ENCODE measurements at places on chromosomes 7 and 10. TPM values are rescaled to one million over a fixed set of nuclear protein-coding genes. Genes with fewer than 3 reads are reported as not detected.
A peak's percentile ranks its signal among the peaks of the same experiment; 100 is the strongest.

DNA sequence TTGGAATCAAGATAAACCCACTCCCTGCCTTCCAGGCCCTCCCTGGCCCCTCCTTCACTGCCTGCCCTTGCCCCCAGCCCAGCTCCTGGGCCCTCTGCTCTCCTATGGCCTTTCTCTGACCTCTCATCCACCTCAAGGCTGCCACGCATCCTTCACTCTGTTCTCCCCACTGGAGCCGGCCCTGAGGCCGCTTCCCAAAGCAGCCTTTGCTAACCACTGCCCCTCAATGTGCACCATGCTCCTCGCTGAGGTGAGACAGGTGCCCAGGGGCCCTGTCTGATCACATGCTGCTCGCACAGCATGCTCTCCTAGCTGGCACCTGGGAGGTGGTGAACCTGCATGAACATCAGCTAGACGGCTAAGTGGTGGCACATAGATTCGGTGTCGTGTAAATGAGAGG, 138.5 kb upstream of the RET start:
- DNase-seq, result no peak

FAM25G gene
- total RNA-seq, result not detected

- no peak for DNase-seq
Observed at GRCh38 chr10:88933564-88933963, 19.0 kb downstream of the ACTA2 start.

DKK1 gene
- 0.59 TPM for total RNA-seq

ZNF365 gene
- not detected for total RNA-seq

CDK14 gene
- 16.5 TPM for total RNA-seq

FAM237B gene
- total RNA-seq, result not detected

SHLD2 gene
- 61.6 TPM for total RNA-seq

CDK13 gene
- 113 TPM for total RNA-seq

RET gene
- total RNA-seq, result 1.8 TPM

DNA sequence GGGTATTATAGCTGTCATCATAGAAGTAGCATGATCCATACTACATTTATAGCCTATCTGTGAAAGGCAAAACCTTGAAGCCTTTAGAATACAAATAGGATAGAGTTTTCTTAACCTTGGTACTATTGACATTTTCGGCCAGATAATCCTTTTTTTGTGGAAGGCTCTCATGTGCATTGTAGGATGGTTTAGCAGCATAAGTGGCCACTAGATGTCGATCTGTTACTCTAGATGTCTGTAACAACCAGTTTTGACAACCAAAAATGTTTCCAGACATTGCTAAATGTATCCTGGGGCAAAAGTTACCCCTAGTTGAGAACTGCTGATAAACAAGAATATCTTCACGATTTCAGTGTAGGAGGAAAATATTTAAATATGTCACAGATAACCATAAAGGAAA, 319.4 kb upstream of the GALNT17 start:
- no peak for DNase-seq

NPSR1 gene
- not detected for total RNA-seq

COL13A1 gene
- 13.9 TPM for total RNA-seq

DNA sequence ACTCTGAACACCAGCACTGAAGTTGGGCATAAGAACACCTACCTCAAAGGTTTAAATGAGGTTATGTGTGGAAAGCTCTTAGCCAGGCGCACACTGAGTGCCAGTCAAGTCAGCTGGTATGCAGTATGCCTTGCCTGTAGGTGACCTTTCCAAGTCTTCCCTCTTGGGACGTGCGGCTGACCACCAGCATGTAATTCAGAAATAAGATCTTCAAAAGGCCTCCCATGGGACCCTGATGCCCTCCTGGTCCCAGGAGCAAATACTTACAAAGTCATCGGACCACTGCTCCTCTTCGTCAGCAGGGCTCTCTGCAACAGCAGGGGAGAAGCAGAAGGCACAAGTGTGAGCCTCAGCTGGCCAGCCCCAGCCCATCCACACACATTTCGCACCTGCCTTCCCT, 40.8 kb downstream of the BLNK start:
- DNase-seq, result no peak

GRCh38 chr7:5596046-5596895, 172.6 kb upstream of the TNRC18 start:
- DNase-seq, result peak; percentile 90

DNA sequence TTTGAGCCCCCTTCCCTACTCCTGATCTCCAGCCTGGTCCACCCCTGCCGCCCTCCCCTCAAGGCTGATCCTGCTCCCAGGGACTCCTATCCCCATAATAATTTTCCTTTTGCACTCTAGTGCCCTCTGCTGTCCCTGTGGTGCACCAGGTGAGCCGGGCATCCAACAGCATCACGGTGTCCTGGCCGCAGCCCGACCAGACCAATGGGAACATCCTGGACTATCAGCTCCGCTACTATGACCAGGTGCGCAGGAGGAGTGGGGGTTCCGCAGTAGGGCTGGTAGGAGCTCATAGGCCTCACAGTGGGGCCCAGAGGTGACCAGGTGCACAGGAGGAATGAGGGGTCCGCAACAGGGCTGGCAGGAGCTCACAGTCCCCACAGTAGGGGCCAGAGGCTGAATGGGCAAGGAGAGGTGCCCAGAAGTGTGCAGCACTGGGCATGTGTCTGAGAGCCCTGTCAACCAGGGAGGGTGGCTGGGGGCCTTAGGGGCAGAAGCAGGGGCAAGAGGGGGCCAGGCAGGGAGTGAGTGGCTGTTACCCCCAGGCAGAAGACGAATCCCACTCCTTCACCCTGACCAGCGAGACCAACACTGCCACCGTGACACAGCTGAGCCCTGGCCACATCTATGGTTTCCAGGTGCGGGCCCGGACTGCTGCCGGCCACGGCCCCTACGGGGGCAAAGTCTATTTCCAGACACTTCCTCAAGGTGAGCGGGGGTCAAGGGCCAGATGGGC, 11.7 kb downstream of the EPHB6 start:
- DNase-seq, result no peak

GRCh38 chr10:30580676-30581075, 48.9 kb downstream of the LYZL2 start:
- no peak for DNase-seq

GRCh38 chr10:124144536-124144935, 51.1 kb upstream of the CHST15 start:
- DNase-seq, result no peak

GRCh38 chr7:130114776-130115175, 44.4 kb downstream of the KLHDC10 start:
- no peak for DNase-seq

DNA sequence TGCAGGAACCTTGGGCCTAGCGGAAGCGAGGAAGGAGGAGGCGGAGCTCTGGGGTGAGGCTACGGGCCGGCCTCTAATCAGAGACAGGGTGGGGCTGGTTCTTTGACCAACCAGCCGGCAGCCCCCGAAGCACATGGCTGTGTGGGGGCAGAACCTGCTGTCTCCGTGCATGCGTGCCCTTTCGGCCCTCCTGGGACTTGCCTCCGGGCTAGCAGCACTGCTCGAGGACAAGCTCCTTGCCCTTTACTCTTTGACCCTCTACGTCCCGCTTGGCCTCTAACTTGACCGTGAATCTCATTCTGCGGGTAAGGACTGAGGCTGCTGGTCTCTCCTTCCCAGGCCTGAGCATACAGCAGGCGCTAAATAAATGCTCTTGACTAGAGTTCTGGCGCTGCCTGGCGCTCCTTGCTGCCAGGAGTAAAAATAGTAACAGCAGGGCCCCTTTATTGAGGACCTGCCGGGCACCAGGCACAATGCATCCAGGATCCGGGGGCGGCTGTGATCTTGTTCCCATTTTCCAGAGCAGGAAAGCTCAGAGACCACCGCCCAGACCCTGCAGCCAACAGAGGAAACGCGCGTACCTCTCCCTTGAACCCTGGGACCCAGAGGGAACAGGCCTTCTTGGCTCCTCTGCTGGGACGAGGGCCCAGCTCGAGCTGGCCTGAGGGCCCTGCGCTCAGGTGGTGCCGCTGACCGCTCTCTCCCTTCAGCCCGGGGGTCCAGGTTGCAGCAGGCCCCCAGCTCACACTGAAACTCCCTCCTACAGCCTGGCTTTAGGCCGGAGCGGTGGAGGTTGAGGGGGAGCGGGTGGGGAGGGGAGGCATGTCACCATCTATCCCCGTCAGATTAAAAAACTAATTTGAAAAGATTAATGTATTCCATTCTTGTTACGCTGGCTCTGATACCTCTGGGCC, 2.7 kb upstream of the COMTD1 start:
- peak; percentile 60 for DNase-seq

DNA sequence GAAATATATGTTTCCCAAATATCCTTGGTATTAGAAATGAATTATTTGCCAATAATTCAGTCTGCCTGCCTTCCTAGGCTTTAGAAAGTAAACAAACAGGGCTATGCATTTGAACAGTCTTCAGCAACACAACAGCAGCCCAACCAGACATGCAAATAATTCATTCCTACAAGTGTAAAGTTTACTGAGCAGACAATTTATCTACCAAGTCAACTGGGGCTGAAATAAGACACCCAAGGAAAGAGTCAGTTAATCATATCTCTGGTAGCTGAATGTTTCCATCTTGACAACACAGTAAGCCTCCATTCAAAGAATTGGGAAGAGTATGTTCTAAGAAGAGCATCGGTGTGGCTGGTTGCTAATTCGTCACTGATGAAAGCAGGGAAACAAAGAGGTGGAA, 38.4 kb downstream of the AIFM2 start:
- no peak for DNase-seq

DNA sequence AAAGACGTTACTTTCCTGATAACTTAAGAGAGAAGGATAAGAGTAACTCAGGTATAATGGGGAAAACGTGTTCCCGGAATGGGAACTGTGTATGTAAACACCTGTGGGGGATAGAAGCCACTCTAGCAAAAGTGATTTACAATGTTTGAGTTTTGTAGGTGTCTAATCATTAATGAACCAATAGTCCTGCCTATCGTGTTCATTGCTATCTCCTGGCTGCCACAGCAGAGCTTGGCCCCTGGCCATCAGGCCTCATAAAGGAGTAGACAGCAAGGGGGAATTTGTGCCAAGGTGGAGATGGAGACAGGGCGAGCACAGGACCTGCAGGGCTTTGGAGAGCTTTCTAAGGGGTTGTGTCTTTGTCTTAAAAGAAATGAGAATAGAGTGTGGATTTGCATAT, 102.1 kb downstream of the GAD2 start:
- no peak for DNase-seq

- no peak for DNase-seq
Observed at GRCh38 chr7:14576578-14576977, 326.0 kb downstream of the DGKB start.

DNA sequence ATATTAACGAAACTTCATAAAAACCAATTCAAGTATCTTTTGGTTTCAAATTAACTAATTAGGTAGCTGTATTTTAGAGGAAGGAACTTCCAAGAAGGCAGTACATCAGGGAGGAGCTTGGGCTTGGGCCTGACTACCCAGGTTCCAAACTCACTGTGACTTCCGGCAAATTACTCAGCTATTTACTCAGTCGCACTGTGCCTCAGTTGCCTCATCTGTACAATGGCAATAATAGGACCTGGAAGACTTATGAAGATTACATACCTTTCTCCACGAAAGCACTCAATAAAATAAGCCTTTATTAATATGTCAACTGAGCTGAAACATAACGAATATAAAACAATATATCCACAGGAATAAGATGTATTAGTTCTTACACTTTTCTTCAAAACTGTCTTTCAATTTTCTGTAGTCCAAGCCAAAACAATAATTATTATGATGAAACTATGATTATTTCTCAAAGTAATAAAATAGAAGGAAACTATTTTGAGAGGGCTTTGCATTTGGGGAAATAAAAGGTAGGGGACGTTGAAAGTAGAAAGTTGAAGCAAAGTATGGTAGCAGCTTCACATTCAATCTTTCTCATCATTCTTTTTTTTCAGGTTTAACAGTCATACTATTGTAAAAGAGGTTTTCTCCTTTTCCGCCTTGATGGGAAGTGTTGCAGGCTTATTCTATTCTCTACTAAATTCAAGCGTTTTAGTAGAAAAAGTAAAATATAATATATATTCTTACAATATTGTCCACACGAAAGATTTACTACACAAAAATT, 10.5 kb upstream of the EBLN1 start:
- no peak for DNase-seq

Data from uterus (tissue), 4 donors.